CD4-positive, alpha-beta T cell treated with Interferon alpha-2 for 1 hour (primary cell): ENCODE measurements at places on chromosomes 3 and 15.

DNA sequence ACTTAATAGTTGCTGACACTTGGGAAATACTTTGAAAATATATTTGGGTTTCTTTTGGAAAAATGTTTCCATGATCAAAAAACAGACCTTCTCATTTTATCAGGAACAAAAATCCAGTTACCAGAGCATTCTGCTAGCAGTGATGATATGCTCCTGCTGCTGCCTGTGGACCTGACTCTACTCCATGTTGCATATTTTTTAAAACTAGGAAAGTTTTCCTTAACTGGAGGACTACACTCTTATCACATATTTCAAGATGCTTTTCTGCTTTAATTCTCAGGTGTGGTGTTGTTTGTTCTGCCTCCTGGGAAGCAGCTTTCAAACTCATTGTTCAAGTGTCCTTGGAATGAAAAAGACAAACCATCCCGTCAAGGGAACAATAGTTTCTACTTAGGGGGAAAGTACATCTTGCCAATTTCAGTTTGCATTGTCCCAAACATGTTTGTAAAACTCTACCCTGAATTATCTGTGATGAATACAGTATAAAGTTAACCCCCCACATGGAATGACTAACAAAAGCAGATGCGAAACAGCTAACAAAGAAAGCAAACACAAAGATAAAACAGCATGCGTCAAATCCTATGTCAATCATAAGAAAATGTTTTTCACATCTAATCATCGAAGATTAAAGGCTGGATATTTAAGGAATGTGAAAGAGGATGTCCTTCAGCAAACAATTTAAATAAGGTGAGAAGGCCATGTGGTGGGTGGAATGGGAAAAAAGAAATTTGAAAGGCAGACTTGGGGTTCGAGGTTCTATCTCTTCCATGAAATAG is 40.1 kb upstream of the PSMD6 start:
- DNase-seq, result no peak

- no peak for DNase-seq
Measured at GRCh38 chr3:133901083-133901482, 5.4 kb upstream of the RAB6B start.

DNA sequence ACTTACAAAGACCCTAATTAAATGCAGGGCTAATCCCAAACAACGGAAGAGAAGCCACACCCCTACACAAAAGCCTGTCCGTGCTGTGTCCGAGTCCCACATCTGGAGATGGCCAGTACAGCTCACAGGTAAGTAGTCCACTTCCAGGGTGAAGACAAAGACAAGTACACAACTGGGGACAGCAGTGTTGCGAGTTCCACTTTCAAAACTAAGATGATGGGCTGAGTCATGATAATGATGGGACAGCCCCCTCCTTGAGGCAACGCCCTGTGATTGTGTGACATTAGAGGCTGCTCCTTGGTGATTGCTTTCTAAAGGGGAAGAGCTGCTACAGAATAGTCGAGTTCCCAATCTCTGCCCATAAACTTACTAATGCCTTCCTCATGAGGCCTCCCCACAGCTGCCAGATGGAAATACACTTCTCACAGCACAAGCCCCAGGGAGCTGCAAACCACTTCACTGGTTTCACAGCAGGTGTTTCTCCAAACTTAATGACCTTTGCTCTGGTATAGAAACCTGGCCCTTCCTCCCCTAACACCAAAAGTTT is 27.6 kb downstream of the RFT1 start:
- peak; percentile 49 for DNase-seq

- DNase-seq, result no peak
Measured at GRCh38 chr3:101998256-101998926, 149.1 kb downstream of the NFKBIZ start.

- no peak for DNase-seq
Measured at GRCh38 chr15:61749169-61749568, 311.1 kb downstream of the VPS13C start.

DNA sequence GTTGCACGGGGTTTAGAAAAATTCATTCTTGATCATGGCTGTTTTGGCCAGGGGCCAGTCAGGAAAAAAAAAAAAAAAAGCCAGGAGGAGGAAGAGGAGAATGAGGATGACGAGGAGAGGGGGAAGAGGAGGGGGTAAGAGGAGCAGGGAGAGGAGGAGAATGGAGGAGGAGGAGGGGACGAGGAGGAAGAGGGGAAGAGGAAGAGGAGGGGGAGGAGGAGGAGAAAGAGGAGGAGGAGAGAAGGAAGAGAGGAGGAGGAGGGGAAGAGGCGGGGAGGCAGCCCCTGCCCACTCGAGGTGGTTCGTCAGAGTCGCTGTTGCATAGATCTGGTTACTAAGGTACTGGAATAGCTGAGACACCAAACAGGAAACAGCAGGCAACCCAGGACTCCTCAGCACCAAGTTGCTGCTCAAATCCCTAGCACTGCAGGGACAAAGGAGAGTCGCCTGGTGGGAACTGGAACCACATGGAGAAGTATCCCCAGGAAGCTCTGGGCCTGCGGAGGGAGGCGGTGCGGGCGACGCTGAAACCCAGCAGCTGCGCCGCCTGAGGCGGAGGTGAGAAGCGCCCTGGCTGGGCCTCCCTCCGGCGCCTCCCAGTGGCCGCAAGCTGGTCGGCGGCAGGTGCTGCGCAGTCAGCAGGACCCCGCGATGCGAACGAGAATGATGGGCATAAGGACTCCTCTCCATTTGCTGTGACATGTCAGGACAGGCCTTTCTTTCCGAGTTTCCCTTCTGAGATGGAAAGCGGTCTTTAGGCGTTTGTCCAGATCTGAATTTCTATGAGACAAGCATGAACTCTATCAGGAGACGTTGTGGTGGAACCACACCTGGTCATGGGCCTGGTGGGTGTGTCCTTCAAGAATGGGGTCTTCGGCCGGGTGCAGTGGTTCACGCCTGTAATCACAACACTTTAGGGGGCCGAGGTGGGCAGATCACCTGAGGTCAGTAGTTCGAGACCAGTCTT is 17.5 kb downstream of the FAM240A start:
- peak; percentile 71 for DNase-seq

GRCh38 chr3:39065197-39065596 is 13.4 kb downstream of the WDR48 start:
- DNase-seq, result peak; percentile 43

DNA sequence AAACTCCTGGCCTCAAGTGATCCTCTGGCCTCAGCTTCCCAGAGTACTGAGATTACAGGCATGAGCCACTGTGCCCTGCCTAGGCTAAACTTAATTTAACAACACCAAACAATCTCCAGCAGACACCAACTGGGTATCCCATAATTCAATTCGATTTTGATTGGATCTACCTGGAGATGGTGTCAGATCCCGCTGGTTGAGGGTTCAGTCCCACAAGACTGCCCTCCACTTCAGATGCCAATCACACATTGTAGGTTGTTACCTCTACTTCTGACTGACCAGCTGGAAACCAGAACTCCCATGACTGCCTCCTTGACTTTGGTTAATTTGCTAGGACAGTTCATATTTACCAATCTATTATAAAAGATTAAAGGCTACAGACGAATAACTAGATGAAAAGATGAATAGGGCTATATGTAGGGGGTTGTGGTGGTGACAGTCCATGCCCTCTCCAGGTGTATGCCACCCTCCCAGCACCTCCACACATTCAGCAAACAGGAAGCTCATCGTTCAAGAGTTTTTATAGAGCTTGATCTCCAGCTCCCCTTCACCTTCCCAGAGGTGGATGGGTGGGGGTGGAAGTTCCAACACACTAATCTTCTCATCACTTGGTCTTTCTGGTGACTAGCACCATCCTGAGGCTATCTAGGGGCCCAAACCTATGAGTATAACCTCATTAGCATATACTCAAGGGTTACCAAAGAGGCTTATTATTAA is 9.3 kb downstream of the B2M start:
- peak; percentile 39 for DNase-seq

DNA sequence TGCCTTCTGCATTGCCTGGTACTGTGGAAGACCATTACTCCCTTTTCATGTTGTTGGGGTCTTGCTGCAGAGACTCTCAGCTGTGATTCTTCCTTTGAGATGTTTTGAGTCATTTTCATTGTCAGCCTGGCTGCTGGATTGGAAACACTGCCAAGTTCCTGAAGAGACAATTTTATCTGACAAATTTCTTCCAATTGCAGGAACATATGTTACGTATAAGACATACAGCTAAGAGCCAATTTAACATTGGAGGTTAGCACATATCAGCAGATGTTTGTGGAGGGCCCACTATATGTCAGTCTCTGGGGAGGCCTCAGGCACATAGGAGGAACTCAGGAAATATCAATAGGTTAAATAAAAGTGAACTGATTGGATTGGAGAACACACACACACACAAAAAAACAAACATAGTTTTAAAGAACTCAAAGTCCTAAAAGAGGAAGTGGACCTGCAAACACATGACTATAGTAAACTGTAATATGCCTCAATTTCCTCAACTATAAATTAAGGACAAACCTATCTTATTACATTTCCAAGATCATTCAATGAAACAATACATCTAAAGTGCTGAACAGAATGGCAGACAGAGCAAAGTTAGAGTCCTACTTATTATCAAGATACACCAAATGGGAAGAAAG is 172.3 kb downstream of the MYRIP start:
- no peak for DNase-seq
